ENCODE measurements at places on chromosomes 5 and 9.

GRCh38 chr9:93451849-93452709, 594 bp downstream of the FAM120A start:
- peak; percentile 45 for DNase-seq

DNA sequence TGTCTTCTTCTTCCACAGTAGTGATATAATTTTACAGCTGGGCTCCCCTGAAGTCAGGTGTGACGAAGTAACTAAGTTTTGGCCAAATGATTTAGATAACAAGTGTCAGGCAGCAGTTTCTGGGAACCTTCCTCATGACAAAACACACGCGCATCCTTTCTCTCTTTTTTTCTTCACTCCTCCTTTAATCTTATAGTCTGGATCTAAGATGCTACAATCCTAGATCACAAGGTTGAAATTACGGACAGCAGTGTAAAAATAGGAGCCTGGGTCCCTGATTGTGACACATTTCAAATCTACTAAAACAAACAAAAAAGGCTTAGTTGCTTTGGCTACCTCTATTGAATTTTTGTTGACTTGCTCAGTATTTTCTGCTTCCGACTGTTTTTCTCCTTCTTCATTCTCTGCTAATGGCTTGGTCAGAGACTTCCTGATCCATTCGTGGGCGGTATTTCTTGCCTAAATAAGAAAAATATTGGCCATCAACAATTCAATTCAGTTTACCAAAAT, 36.1 kb downstream of the FAM114A2 start:
- DNase-seq: no peak

GRCh38 chr5:32585446-32586275, at the start of gene SUB1:
Gene SUB1, plus strand, starts transcription at chr5:32585557. Its CDS starts 2,956 bp downstream, at chr5:32588513.
- peak; percentile 91 for DNase-seq

DNA sequence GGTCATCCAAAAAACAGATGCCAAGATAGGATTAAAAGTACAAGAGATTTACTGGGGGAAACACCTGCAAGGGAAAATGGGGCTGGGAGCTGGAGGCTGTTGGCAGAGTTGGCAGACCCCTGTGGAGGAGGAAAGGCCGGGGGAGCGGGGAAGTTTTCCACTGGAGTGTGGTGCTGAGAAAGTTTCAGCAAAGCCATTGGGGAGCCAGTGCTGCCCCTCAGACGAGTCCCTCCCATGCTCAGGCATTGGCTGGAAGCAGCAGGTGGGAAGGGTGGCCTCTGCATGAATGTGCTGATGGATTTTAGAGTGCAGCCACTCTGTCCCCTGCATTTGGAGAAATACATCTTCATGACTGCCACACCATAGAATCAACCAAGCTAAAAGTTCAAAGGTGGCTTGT, 52.8 kb downstream of the TTC1 start:
- no peak for DNase-seq

DNA sequence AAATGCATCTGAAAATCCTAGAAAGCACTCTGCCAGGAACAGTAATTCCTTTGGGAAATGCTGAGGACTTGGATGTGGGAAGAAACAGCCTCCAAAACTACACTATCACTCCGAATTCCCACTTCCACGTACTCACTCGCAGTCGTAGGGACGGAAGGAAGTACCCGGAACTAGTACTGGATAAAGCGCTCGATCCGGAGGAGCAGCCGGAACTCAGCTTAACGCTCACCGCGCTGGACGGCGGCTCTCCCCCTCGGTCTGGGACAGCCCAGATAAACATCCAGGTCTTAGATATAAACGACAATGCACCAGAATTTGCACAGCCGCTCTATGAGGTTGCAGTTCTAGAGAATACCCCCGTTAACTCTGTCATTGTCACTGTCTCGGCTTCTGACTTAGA, 786 bp downstream of the PCDHB3 start:
- DNase-seq: no peak

Data from central memory CD4-positive, alpha-beta T cell (primary cell).